ENCODE measurements at places on chromosomes 2 and 18. TPM values are rescaled to one million over a fixed set of nuclear protein-coding genes. Genes with fewer than 3 reads are reported as not detected.

CABLES1 gene
- 8.6 TPM for total RNA-seq

DNA sequence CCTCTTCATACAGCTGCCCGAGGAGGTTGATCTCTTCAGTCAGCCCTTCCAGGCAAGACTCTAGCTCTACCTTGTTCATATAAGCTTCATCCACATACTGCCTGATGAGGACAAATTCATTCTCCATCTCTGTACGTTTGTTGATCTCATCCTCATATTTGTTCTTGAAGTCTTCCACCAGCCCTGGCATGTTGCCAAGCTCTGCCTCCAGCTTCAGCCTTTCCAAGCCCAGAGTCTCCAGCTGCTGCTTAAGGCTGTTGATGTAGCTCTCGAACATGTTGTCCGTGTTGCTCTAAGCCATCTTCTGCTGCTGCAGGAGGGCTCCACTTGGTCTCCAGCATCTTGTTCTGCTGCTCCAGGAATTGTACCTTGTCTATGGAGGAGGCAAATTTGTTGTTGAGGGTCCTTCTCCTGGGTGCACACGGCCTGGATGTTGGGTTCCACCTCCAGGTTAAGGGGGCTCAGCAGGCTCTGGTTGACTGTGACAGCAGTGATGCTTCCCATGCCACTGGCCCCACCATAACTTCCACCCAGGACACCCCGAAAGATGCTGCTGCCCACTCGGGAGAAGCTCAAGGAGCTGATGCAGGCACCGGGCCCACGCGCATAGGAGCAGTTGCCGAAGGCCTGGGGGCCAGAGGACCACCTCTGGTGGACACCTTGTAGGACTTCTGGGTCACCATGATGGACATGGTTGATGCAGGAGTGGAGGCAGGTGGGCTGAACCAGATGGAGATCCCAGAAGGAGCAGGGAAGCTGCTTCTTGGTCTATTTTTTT is 30.3 kb downstream of the ICA1L start:
- no peak for DNase-seq

DNA sequence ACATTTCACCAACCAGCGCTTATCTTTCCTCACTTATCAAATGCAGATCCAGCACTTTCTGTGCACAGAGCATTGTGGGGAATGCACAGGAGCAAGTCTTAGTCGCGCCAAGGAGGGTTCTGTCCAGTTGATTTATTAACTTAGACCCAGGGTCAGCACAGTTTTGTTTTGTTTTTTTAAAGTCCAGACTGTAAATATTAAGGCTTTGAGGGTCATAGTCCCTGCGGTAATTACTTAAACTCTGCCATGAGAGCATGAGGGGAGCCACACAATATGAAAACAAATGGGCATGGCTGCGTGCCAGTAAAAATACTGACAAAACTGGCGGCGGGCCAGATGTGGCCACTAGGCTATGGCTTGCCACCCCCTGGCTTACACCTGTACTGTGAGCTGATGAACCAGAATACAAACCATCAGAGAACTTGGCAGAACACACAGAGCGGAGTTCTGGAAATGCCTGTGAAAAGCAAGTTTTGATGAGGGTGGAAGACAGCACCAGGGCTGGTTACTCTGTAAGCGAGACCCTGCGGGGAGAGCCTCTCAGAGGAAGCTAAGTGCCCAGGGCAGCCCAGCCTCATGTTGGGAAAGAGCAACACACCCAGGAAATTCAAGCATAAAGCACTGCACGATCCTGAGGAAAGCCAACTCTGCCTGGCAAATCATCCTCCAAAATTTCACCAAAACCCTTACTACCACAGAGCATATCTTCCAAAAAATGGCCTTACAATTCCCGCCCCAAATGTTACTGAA is 43.6 kb downstream of the L3MBTL4 start:
- DNase-seq: no peak

GRCh38 chr2:9388199-9388681 is 35.1 kb downstream of the ITGB1BP1 start:
- no peak for DNase-seq

GRCh38 chr18:3256693-3257626 is 5.0 kb upstream of the MYL12B start:
- no peak for DNase-seq

DNA sequence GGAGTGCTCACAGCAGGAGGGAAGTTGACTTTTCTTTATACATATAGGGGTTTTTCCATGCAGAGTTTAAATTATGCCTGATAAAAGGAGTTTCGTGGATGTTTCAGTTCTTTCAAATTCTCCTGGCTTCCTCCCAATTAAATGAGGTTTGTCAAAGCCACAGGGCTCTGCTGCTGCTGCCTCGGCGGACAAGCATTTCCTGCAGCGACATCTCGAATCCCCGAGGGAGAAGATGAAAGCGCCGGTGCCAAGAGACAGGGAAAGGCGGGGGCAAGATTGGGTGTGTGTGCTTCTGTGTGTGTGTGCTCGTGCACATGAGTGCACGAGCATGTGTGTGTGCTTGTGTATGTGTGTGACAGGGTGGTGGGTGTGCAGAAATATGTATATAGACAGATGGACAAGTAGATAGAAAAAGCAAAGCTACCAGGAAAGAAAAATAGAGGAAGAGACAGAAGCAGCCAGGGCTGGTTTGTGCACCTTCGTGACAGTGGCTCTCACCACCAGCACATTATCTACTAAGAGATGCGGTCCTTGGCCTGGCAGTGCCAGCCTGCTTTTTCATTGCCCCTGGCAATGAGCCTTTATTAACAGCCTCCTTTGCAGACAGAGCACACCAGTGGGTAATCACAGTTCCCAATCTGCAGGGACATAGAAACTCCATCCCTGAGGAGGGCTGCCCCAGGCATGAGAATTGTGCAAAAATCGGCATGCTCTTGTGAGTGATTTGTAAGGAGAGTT is 76.2 kb downstream of the CDK15 start:
- DNase-seq: no peak

DNA sequence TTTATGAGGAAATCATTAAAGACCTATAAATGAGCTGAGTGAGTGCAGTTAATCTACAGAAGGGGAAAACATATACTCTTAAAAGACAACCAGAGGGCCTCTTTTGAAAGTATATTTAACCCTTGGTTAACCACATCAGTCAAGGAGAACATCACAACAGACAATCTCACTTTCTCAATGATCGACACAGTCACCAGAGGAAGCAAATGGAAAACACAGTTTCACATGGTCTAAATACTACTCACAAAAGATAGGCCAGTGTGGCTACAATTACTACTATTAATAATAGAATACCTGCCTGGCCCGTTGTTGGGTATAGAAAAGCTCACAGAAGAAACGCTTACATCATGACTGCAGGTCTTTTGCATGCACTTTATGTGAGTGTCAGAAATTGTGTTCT is 426.2 kb downstream of the NCKAP5 start:
- DNase-seq: no peak

- no peak for DNase-seq
These were observed 44.8 kb downstream of the NAB1 start for GRCh38 chr2:190693533-190694232.

GRCh38 chr2:145094370-145094769 is 574.5 kb upstream of the ZEB2 start:
- DNase-seq: no peak

DNA sequence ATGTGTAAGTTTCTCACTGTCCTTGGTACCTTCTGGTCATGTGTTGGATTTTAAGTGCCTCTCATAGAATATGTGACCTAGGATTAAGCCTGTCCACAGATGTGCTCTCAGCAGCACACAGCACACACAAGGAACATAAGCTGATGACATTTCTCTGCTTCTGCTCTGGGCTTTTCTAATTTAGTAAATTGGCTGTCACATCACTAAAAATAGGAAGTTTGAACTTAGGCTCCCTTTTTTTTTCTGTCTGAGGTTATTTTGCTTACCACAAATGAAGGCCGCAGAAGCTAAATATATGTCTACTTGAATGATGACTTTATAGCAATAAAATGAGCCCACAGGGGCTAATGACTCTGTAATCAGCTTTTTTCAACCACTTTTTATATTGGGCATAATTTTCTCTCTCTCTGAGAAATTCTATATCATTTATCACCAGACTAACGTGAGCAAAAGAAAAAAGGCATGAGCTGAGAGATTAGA is 150.2 kb upstream of the KLHL14 start:
- DNase-seq: no peak

- DNase-seq: no peak
These were observed 621.1 kb upstream of the FANCL start for GRCh38 chr2:58862244-58862643.

- DNase-seq: no peak
These were observed 13.3 kb downstream of the BCL2 start for GRCh38 chr18:63306249-63306648.

Measured in activated CD8-positive, alpha-beta memory T cell treated with anti-CD3 and anti-CD28 coated beads, Interleukin-2, amount 10 ng/mL, durations not matched to agents 7 days and 5 days (primary cell).